Foreskin keratinocyte (primary cell): ENCODE measurements at places on chromosomes 2 and 18. TPM values are rescaled to one million over a fixed set of nuclear protein-coding genes. Genes with fewer than 3 reads are reported as not detected.

The SERPINB2 gene
- total RNA-seq: 129 and 205 TPM in 2 replicates

The BMP10 gene
- total RNA-seq: not detected in 2 replicates

The GREB1 gene
- 0.03 and 0.11 TPM in 2 replicates for total RNA-seq

The SLC9A2 gene
- 0.32 and 0.78 TPM in 2 replicates for total RNA-seq

The GKN2 gene
- not detected in 2 replicates for total RNA-seq

The TNFRSF11A gene
- total RNA-seq: 0.63 and 1.1 TPM in 2 replicates

The IL1R2 gene
- total RNA-seq: 37.9 and 40.7 TPM in 2 replicates

The ZDBF2 gene
- 4.0 and 5.2 TPM in 2 replicates for total RNA-seq

The HOXD4 gene
- total RNA-seq: 0.32 and 0.82 TPM in 2 replicates

The EFHD1 gene
- not detected in 2 replicates for total RNA-seq

The SLC30A3 gene
- 0.07 TPM in 1 of 2 replicates, not detected in the other for total RNA-seq

The CXCR4 gene
- not detected in 2 replicates for total RNA-seq

The FSHR gene
- not detected in 2 replicates for total RNA-seq

The HADHB gene
- total RNA-seq: 68.9 and 74.9 TPM in 2 replicates

The PARD3B gene
- total RNA-seq: 1.5 and 1.7 TPM in 2 replicates

The CXCR1 gene
- total RNA-seq: 0.28 and 0.41 TPM in 2 replicates

The LIMS2 gene
- 0.17 and 0.18 TPM in 2 replicates for total RNA-seq

The TLX2 gene
- 0.10 TPM in 1 of 2 replicates, not detected in the other for total RNA-seq

The CRYGD gene
- not detected in 2 replicates for total RNA-seq

The DCDC2C gene
- total RNA-seq: not detected in 2 replicates

The WDR35 gene
- total RNA-seq: 8.8 and 9.0 TPM in 2 replicates

The DPP4 gene
- 0.99 and 2.8 TPM in 2 replicates for total RNA-seq

The SERPINB12 gene
- total RNA-seq: 0.07 and 0.10 TPM in 2 replicates
